ENCODE measurements at places on chromosomes 6 and 20.

DNA sequence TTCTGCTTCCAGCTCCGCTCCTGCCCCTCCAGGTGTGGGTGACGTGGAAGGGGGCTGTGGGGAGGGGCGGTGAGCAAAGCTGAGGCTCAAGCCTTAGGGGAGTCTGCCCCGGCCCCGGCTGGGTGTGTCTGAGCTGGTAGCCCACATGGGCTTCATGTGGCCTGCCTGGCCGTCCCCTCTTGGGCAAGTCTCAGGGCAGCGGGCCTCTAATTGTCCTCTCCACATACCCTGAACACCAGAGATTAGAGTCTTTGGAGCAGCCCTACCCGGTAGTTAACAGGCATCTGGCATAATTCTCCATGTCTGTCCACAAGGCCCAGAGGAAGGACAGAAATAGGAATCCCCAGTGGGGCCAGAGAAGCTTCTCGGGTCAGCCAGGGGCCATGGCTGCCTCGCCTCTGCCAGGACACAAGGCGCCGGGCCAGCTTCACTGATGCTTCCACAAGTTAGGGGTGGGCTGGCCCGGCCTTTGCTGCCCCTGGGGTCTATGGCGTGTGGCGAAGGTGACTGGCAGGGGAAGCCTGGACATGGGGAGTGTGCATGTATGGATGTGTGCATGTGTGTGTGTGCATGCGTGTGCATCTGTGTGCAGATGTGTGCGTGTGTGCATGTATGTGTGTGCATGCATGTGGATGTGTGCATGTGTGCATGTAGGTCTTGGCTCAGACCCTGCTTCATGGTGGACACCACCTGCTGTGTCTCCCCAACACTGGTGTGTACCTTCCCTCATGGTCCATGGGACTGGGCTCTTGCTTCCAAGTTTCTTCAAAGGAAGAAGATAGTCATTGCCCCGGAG lies 24.0 kb downstream of the FRMD1 start:
- DNase-seq, result no peak

GRCh38 chr6:50829898-50830444 lies 11.3 kb downstream of the TFAP2B start:
- no peak for DNase-seq

DNA sequence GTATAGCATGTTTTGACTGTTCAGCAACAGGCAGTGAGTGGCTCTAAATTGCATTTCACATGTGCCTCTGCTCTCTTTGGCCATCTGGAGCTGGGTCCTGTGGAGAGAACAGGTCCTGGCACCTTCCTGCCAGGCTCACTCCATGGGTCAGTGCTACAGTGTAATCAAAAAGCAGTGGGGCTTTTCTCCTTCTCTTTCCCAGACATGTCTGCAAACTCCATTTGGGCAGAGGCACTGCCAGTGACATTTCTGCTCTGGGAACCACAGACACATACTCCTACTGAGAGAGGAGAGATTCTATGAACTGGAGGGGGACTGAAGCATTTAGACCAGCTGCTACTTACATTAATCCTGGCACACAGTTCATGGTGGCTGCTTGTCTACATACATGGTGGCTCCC lies 68.3 kb upstream of the TRAF3IP2 start:
- DNase-seq, result no peak

DNA sequence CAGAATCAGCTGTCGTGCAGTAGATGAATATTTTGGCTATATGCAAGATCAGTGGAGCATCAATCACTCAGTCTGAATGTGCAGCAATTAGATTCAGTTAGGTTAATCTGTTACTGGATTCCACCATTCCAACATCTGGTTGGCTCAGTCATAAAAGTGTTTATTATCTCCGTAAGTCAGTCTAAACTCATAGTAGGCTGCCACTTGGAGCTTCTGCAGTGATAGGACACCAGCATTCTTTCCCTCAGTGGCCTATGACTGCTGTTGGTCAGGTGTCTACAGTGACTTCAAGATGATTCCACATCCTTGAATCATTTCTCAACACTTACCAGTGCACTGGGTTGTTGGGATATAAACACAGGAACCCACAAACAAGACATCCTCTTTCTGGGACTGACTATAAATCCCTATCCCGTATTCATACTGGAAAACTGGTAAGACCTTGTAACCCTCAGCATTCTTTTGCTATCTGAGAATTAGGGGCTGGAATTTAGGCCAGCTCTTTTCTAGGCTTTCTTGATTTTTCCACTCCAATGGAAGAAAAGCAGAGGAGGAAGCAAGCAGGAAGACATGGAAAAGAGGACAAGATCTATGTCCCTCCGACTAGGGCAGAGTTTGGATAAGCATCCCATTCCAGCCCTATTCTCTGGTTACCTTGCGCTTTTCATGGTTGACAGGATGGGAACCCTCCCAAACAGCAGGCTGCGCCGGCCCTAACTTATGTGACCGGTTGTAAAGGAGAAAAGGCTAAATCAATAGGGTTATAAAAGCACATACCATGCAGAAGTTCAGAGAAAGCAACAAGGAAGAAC lies 919.6 kb downstream of the KIF16B start:
- DNase-seq, result no peak

- no peak for DNase-seq
Measured at GRCh38 chr6:142356884-142357225, 55.0 kb downstream of the ADGRG6 start.

DNA sequence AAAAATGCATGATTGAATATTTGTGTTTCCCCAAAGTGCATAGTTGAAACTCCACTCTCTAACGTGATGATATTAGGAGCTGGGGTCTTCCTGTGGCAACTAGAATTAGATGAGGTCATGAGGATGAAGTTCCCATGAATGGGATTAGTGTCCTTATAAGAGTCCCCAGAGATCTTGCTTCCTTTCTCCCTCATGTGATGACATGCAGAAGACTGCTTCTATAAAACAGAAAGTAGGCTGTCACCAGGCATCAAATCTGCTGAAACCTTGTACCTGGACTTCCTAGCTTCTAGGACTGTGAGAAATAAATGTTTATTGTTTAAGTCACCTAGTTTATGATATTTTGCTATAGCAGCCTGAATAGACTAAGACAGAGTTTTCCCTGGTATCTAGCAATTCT lies 586.5 kb upstream of the EPHA7 start:
- no peak for DNase-seq

- DNase-seq, result no peak
Measured at GRCh38 chr20:63190828-63191227, 25.1 kb downstream of the YTHDF1 start.

GRCh38 chr6:91569071-91569470 lies 982.2 kb upstream of the MAP3K7 start:
- DNase-seq, result no peak

- no peak for DNase-seq
Measured at GRCh38 chr6:44670146-44670545, 282.6 kb downstream of the CDC5L start.

GRCh38 chr6:119586250-119586882 lies 236.8 kb upstream of the MAN1A1 start:
- DNase-seq, result no peak

Measured in CMK (cell line).